Lung (tissue), 17 donors: ENCODE measurements at places on chromosomes 13 and 19. TPM values are rescaled to one million over a fixed set of nuclear protein-coding genes. Genes with fewer than 3 reads are reported as not detected.
A peak's percentile ranks its signal among the peaks of the same experiment; 100 is the strongest.

FAM216B gene
- total RNA-seq = 36.3 TPM

FBXL3 gene
- total RNA-seq = 48.0 TPM

ZNF723 gene
- total RNA-seq = not detected

TYROBP gene
- total RNA-seq = 17.0 TPM

ZNF90 gene
- 25.1 TPM for total RNA-seq

GAMT gene
- 8.6 TPM for total RNA-seq

SHISA7 gene
- 0.14 TPM for total RNA-seq

DNA sequence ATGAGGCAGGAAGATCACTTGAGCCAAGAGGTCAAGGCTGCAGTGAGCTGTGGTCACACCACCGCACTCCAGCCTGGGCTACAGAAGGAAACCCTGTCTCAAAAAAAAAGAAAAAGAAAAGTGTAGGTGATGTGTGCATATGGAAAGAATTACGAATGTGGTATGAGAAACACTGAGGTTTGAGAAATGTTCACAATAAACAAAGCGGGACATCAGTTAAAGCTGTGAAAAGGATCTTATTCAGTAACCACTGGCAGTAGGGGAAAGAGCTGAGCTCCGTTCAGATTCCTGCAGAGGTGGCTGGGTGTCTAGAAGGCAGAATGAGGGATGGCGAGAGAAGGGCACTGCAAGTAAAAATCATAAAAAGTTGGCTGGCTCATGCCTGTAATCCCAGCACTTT is 4.1 kb upstream of the IGSF23 start:
- no peaks in the 10 kb centered on the region for H3K27me3 ChIP-seq
- no peak for DNase-seq
- H3K27ac ChIP-seq = no peak overlapping the region
- H3K4me1 ChIP-seq = no peaks in the 10 kb centered on the region

DNA sequence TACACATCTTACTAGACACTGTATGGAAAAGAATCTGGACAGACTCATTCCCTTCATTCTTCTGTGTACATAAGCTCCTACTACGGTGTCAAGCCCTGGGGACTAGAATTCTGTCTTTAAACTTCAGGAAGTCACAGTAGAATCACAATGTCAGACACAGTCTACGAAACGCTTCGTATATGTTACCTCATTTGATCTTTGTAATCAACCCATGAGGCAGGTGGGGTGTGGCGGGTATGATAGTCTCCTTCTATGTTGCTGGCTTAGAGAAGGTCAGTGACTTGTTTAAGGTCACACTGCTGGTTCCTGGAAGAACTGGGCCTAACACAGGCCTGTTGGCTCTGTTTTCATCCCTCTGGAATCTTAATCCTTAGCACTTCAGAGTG is 32.2 kb upstream of the TPT1 start:
- no peaks in the 10 kb centered on the region for H3K4me1 ChIP-seq
- no peak overlapping the region for H3K4me3 ChIP-seq
- no peaks in the 10 kb centered on the region for H3K36me3 ChIP-seq
- no peak for DNase-seq
- H3K27ac ChIP-seq = no peak overlapping the region
- H3K27me3 ChIP-seq = no peaks in the 10 kb centered on the region

DNA sequence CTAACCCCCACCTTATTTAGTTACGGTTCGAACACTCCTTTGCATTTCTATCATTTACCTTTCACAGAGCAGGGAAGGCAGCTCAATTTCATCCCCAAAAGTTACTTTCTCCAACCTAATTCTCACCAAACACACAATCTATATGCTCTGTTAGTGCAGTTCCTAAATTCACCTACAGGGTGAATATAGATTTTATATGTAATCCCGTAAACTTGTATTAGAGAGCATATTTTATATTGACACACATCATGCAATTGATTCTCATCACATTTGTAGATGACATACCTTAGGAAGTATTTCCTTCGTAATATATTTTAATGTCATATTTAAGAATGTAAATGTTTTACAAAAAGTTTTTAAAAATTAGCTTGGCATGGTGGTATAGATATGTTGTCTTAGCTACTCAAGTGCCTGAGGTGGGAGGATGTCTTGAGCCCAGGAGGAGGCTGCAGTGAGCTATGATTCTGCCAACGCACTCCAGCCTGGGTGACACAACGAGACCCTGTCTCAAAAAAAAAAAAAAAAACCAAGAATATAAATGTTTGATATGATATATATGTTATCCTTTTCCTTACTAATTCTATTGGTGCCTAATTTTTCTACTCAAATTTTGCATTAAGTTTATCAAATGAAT is 57.3 kb upstream of the TNFRSF19 start:
- H3K27me3 ChIP-seq = no peaks in the 10 kb centered on the region
- no peak for DNase-seq
- no peaks in the 10 kb centered on the region for H3K36me3 ChIP-seq
- H3K4me3 ChIP-seq = no peak overlapping the region

DNA sequence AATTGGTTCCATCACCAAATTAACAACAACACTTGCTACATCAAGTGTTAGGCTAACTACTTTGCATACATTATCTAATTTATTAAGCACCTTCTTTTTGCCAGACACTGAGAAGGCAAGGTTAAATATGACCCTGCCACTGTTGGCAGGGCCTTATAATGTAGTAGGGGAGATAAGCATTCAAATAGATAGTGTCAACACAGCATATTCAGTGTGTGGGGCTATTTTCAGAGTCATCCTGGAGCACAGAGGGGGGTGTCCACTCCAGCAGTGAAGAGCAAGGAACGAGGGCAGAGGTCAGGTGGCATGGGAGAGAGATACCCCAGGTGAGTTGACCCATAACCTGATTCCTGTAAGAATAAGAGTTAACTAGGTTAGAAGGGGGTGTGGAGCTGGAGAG is 121.6 kb downstream of the COG6 start:
- no peak overlapping the region for H3K27ac ChIP-seq
- H3K4me3 ChIP-seq = no peak overlapping the region
- no peaks in the 10 kb centered on the region for H3K36me3 ChIP-seq
- no peaks in the 10 kb centered on the region for H3K27me3 ChIP-seq

DNA sequence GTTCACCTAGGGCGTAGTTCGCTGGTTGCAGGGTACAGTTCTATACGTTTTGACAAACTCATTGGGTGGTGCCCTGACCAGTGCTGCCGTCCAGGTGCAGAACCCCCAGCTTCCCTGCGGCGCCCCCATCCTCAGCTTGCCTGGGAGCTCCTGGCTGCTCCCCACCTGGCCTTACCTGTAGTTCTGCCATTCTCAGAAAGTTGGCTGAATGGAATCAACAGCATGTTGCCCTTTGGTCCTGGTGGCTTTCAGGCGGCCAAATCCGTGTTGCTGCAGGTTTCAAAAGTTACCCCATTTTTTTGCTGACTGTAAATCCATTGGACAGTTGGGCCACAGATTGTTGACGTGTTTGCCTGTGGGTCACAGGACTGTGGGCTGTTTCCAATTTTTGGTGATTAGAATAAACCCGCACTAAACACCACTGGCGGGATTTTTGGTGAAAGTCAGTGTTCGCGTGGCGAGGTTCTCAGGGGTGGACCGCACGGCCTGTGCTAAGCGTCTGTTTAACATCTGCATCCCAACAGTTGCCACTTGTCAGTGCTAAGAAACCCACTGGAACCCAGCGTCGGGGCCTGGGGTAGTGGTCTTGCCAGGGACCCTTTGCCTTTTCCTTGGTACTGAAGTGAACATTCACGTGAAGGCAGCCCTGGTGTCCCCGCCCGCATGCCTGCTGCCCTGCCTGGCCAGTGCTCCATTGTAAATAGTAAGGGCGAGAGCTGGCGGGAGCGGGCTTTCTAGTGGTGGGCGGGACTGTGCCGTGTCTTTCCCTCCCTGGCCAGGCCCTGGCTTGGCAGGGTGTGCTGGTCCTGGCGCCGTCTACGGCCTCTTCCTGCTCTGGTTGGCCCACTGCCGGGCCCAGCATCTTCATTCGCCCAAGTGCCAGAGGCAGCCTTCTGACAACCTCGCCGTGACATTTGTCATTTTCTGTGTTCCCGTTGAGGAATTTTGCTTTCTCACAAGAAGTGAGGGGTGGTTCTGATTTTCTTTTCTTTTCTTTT is 3.3 kb downstream of the DOT1L start:
- peak; percentile 79 for DNase-seq
- H3K36me3 ChIP-seq = no peaks in the 10 kb centered on the region
- peaks cover 31% of the 10 kb centered on the region for H3K4me1 ChIP-seq
- H3K27ac ChIP-seq = peak overlapping the region; percentile 95
- H3K27me3 ChIP-seq = no peaks in the 10 kb centered on the region
- no peak overlapping the region for H3K4me3 ChIP-seq

DNA sequence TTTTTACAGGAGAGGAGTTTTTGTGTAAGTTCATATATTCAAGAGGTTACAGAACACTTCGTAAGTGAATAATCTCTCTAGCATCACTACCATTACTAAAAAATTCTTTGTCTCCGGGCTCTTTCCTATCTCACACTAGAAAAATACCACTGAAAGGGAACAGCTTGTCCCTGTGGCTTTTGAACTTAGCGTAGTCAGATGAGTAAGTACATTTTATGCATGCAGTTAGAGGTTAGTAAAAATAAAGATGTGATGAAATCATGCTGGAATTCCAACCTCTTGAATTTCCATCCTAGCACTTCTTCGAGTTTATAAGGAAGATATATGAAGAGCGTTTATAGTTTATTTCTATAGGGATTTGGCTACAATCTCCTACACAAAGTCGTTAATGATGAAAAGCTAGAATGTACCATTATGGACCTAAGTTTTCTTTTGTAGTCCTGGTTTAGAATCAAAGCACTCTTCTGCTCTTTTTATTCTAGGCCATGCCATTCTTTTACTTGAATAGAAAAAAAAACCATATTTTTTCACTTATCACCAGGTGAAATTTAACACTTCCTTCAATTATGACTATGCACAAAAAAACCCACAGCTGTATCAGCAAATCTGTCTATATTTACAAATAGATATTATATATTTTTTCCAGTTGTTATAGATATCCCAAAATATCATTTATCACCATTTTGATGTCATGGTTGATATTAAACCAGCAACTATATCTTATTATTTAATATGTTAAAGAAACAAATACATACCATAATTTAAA is 139.9 kb upstream of the PCDH9 start:
- no peaks in the 10 kb centered on the region for H3K27me3 ChIP-seq
- no peaks in the 10 kb centered on the region for H3K36me3 ChIP-seq
- DNase-seq = peak; percentile 31
- peaks cover 5% of the 10 kb centered on the region for H3K4me1 ChIP-seq
- H3K4me3 ChIP-seq = no peak overlapping the region
- no peak overlapping the region for H3K27ac ChIP-seq

- no peaks in the 10 kb centered on the region for H3K36me3 ChIP-seq
- H3K27me3 ChIP-seq = no peaks in the 10 kb centered on the region
- H3K4me3 ChIP-seq = no peak overlapping the region
- no peaks in the 10 kb centered on the region for H3K4me1 ChIP-seq
Observed at GRCh38 chr13:78875792-78876580, 217.0 kb upstream of the OBI1 start.

DNA sequence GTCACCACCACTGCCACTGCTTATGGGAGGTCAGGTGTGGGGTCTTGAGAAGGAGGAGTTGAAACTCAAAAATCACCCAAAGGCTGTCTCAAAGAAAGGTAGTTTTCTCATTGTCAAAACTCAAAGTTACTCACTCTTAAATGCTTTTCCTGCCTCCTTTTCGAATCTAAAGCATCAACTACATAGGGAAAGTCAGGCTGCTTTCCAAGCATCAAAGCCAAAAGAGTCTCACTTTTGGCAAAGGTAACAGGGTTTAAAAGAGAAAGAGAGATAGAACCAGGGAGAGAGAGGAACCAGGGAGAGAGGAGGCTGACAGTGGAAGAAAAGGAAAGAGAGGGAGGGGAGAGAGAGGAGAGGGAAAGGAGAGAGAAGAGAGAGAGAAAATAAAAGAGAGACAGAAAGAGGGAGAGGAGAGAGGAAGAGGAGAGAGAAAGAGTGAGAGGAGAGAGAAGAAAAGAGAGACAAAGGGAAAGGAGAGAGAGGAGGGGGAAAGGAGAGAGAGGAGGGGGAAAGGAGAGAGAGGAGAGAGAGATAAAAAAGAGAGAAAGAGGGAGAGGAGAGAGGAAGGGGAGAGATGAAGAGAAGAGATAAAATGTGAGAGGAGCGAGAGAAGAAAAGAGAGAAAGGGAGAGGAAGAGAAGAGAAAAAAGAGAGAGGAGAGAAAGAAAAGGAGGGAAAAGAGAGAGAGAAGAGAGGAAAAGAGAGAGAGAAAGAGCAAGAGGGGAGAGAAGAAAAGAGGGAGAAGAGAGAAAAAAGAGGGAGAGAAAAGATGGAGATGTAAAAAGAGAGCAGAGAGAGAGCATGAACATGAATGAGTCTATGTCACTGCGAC is 262.0 kb upstream of the TSHZ3 start:
- no peaks in the 10 kb centered on the region for H3K27me3 ChIP-seq
- no peak overlapping the region for H3K27ac ChIP-seq
- H3K4me3 ChIP-seq = no peak overlapping the region
- no peaks in the 10 kb centered on the region for H3K4me1 ChIP-seq

- H3K36me3 ChIP-seq = peaks cover 5% of the 10 kb centered on the region
- no peaks in the 10 kb centered on the region for H3K27me3 ChIP-seq
- peak; percentile 44 for DNase-seq
- no peak overlapping the region for H3K4me3 ChIP-seq
Observed at GRCh38 chr13:50979187-50979586, 69.6 kb downstream of the RNASEH2B start.

GRCh38 chr13:33194820-33195692 is 90.5 kb downstream of the STARD13 start:
- peaks cover 15% of the 10 kb centered on the region for H3K4me1 ChIP-seq
- H3K4me3 ChIP-seq = no peak overlapping the region
- peak overlapping the region; percentile 37 for H3K27ac ChIP-seq

DNA sequence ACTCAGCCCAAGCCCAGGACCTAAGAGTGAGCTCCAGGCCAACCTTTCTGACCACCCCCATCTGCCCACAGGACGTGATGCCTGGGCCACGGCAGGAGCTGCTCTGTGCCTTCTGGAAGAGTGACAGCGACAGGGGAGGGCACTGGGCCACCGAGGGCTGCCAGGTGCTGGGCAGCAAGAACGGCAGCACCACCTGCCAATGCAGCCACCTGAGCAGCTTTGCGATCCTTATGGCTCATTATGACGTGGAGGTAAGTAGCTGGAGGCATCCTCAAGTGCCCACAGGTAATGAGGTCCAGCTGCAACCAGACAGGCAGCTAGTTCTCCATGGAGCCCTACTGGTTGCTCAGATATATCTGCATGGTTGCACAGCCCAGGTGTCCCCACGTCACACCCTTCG is 14.8 kb downstream of the DDX39A start:
- no peak overlapping the region for H3K27ac ChIP-seq
- H3K4me3 ChIP-seq = no peak overlapping the region
- no peaks in the 10 kb centered on the region for H3K27me3 ChIP-seq
- H3K36me3 ChIP-seq = peaks cover 9% of the 10 kb centered on the region

GRCh38 chr19:30070968-30071632 is 129.1 kb downstream of the URI1 start:
- H3K27ac ChIP-seq = no peak overlapping the region
- H3K4me1 ChIP-seq = peaks cover 14% of the 10 kb centered on the region
- no peak overlapping the region for H3K4me3 ChIP-seq
- H3K27me3 ChIP-seq = no peaks in the 10 kb centered on the region

DNA sequence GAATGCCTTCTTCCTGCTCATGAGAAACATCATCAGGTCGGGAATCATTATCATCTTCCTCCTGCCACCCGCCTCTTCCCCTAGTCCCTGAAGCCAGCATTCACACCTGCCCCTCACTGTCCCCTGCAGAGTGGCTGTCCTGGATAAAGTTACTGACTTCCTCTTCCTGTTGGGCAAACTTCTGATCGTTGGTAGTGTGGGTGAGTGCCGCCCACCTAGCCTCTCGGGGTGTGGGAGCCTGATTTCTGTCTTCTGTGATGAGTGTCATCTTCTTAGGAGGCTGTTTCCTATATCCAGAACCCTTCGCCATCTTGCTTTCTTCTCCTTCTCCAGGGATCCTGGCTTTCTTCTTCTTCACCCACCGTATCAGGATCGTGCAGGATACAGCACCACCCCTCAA is 12.5 kb downstream of the SLC44A2 start:
- H3K4me1 ChIP-seq = no peaks in the 10 kb centered on the region
- no peak overlapping the region for H3K27ac ChIP-seq
- no peak overlapping the region for H3K4me3 ChIP-seq
